ENCODE measurements at places on chromosomes 11 and 22. TPM values are rescaled to one million over a fixed set of nuclear protein-coding genes. Genes with fewer than 3 reads are reported as not detected.

GRCh38 chr22:32545801-32546200 lies 71.2 kb downstream of the FBXO7 start:
- no peak for DNase-seq

GRCh38 chr11:120027546-120028180 lies 110.2 kb downstream of the TRIM29 start:
- no peak for DNase-seq

The MCAT gene
- polyA plus RNA-seq, result 16.6 TPM

- no peak for DNase-seq
These were observed 21.6 kb downstream of the APOL5 start for GRCh38 chr22:35739076-35739930.

- no peak for DNase-seq
These were observed at the start of gene XKR3 for GRCh38 chr22:16824716-16825687. TSS of gene XKR3 (minus strand) at chr22:16825411. CDS start at chr22:16808073, 17,338 bp downstream.

DNA sequence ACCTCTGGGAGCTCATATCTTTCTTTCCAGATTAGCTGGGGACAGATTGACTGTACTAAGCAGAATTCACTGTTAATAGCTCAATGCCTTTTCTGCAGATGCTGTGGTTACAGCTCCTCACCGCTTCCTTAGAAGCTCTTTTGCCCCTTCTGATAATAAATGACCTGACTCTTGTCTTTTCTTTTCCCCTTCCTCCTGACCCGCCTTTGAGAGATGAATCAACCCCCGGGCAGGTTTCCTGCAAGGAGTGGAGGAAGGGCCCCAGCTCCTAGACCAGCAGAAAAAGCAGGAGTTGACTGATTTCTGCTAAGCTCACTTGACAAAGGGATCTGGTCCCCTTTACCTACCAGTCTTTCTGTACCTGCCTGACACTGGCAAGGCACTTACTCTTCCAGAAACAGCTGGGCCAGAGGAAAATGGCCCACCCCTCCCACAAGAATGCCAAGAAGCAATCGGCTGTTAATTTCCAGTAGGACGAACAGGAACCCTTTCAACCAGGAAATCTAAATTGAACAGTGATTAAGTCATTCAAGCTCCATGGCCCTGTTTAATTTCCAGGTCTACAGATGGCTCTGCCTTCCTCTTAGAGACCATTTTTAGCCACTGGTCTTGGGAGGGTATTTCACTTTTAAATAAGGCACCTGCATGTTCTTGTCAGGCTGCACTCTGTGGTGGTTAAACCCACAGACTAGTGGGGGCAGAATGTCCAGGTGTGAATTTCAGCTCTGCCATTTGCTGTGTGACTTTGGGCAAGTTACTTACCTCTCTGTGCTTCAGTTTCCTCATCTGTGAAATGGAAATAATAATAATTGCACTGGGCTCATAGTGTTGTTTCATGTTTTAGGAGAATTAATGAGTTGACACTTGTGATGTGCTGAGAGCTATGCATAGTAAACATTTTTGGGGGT lies 67.5 kb downstream of the PRR5L start:
- DNase-seq, result no peak

GRCh38 chr22:48843640-48844039 lies 984.0 kb downstream of the BRD1 start:
- DNase-seq, result no peak

- DNase-seq, result no peak
These were observed 791.3 kb upstream of the KIRREL3 start for GRCh38 chr11:127791844-127792243.

GRCh38 chr22:27810609-27811151 lies 9.1 kb upstream of the MN1 start:
- no peak for DNase-seq

DNA sequence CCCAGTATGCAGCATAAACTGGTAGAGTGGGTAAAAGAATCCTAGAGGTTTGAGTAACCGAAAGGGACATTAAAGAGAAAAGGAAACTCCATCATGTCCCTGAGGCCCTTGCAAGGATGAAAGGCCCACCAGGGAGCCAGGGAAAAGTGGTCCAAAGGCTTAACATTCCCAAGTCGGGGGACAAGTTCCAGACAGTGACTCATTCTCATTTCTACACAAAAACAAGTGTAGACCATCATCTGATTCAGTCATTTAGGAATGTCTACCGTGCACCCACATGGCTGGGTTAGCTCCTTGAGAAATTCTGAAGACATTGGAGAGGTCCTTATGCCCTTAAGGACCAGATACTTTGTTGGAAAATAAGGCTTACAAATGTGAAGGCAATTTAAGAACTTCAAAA lies 4.8 kb upstream of the NOX4 start:
- DNase-seq, result no peak

The DDX10 gene
- 85.4 TPM for polyA plus RNA-seq

The PLA2G3 gene
- polyA plus RNA-seq, result 0.06 TPM

DNA sequence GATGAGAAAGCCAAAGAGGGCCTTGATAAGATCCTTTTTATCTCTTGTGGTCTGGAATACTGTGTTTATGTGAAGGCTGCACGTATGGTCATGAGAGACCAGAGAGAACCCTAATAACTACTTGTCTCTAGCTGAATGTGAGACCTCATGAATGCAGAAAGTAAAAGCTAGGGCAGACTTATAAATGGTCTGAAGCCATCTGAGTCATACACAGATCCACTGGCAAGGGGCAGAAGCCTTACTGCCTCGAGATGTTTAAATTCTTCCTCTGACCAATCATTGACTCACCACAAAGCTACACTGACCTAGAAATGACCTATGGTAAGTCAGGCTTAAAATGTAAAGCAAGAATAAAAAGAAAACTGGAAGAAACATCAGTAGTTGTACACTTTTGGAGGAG lies 22.7 kb upstream of the OR4B1 start:
- DNase-seq, result no peak

The RAB39A gene
- 1.0 TPM for polyA plus RNA-seq

The SLC22A12 gene
- 3.3 TPM for polyA plus RNA-seq

- DNase-seq, result no peak
These were observed 2.7 kb downstream of the SULT4A1 start for GRCh38 chr22:43859621-43860020.

GRCh38 chr11:5994791-5995190 lies 8.0 kb upstream of the OR52L1 start:
- DNase-seq, result no peak

- DNase-seq, result no peak
These were observed 539 bp downstream of the SLC35C1 start for GRCh38 chr11:45805305-45806071.
